ENCODE measurements at places on chromosomes 16 and 17.

- no peak for DNase-seq
Measured at GRCh38 chr17:30248786-30249185, 13.3 kb upstream of the SLC6A4 start.

- DNase-seq, result peak; percentile 83
Measured at GRCh38 chr16:58464047-58464915, 35.7 kb upstream of the NDRG4 start.

DNA sequence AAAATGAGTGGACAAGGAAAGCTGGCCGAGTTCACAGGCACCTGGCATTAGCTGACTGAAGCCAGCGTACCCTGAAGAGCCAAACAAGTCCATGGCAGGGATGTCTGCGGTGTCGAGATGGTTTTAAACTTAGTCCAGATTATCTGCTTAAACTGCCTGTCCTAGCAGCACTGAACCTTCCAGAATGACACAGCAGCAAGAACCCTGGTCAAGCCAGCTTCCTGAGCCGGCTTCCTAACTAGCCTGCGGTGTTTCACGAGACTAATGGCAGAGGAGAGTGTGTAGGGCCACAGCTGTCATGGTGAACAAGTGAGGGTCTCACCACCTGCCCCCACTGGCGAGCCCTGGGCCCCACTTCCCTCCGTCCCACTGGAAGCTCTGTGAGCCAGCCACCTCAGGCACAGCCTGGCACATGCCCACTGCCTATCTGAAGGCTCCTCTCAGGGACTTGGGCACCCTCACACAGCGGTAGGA is 28.8 kb upstream of the MTSS2 start:
- peak; percentile 72 for DNase-seq

- peak; percentile 63 for DNase-seq
Measured at GRCh38 chr17:44794851-44795413, 35.2 kb downstream of the GJC1 start.

GRCh38 chr17:78986649-78987328 is 7.1 kb upstream of the LGALS3BP start:
- no peak for DNase-seq

DNA sequence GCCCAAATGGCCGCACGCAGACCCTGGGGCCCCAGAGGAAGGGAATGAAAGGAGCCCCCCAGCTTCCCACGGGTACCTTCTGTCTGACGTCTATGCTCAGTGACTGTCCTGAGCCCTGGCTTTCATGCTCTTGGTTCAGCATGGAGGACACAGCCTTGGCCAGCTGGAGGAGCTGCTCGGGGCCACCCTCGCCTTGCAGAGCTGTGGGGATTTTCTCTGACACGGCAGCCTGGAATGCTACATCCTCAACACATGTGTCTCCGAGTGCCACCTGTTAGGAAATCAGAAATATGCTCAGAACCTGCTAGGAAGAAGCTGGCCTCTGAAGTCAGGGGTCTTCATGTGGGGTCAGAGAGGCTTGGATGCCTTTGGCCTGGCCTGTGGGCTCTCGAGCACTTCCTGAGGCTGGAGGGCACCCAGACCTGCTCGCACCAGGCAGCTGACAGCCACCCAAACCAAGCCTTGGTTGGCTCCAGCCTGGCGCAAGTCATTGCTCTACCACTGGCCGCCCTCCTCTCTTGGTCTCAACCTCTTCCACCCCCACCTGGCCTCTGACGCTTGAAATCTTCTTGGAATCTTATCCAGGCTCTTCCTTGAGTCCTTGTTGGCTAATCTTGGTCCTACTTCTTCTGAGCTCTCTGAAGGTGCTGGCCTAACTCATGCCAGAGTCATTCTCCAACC is 63.7 kb upstream of the BCO1 start:
- no peak for DNase-seq

GRCh38 chr17:73369111-73369521 is 57.3 kb upstream of the CDC42EP4 start:
- DNase-seq, result no peak

GRCh38 chr17:12545877-12546513 is 119.7 kb upstream of the MYOCD start:
- DNase-seq, result peak; percentile 56

- no peak for DNase-seq
Measured at GRCh38 chr17:20983359-20983637, 59.5 kb downstream of the USP22 start.

GRCh38 chr16:12296991-12297390 is 320.5 kb downstream of the SNX29 start:
- DNase-seq, result no peak

GRCh38 chr16:58937661-58938060 is 203.5 kb upstream of the GOT2 start:
- DNase-seq, result no peak

- no peak for DNase-seq
Measured at GRCh38 chr17:60253048-60253447, 103.3 kb downstream of the CA4 start.

GRCh38 chr17:2723997-2724783 is 12.6 kb upstream of the CLUH start:
- DNase-seq, result no peak

DNA sequence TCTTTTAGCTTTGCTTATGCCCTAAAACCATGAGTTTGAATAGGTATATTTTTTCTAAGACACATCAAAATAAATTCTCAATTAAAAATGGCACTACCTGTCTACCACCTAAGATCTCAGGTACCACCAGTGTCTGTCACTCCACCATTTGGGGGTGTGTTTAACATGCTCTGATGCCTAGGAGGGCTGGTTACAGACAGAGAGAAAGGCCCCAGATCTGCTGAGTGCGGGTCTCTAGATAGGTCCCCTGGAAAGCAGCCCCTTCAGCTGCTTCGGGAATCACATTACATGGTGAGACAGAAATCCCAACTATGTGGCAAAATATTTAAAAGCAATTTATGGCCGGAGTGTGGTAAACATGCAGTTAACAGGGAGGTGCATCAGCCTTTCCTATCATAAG is 653 bp upstream of the VAC14 start:
- DNase-seq, result no peak

GRCh38 chr17:38872671-38873385 is 3.0 kb downstream of the LASP1 start:
- DNase-seq, result no peak

- DNase-seq, result no peak
Measured at GRCh38 chr16:68217506-68217905, 18.4 kb downstream of the ESRP2 start.

DNA sequence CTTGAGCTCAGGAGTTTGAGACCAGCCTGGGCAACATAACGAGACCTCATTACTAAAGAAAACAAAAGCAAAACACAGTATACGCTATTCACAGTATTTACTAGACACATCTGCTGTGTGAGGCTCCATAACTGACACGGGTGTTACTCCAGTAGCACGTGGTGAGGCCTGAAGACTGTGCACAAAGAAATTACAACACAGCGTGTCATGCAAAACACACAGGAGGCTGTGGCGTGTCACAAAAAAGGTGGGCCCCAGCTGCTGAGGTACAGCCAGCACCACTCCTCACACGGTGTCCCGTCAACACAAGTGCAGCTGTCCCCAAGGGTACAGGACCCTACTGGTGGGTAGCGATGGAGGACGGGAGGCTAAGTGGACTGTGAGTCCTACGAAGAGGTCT is 2.7 kb downstream of the CYBC1 start:
- no peak for DNase-seq

GRCh38 chr16:50530277-50531236 is 17.6 kb upstream of the NKD1 start:
- no peak for DNase-seq

DNA sequence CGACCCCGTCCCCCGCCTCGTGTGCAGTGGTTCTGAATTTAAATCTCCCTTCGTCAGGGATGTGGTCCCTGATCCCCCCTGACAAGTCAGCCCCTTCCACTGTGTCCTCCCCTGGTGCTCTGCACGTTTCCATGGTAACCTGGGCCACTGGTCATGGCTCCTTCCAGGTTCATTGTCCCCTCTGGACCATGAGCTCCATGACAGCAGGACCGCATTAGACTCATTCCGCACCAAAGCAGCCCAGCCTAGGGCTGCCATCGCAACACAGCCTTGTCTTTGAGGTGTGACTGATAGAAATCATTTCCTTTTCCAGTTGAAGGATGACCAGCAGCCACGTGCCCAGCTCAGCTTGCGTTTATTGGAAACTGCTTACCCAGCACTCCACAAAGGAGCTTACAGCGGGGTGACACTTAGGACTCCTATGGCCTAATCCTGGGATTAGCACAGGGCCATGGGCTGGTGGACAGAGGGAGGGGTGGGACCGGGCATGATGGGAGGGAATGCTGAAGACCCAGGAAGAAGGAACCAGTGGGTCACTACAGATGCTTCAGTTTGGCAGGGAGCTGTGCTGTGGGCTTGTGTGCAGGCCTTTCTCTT is 7.6 kb downstream of the RCVRN start:
- no peak for DNase-seq

DNA sequence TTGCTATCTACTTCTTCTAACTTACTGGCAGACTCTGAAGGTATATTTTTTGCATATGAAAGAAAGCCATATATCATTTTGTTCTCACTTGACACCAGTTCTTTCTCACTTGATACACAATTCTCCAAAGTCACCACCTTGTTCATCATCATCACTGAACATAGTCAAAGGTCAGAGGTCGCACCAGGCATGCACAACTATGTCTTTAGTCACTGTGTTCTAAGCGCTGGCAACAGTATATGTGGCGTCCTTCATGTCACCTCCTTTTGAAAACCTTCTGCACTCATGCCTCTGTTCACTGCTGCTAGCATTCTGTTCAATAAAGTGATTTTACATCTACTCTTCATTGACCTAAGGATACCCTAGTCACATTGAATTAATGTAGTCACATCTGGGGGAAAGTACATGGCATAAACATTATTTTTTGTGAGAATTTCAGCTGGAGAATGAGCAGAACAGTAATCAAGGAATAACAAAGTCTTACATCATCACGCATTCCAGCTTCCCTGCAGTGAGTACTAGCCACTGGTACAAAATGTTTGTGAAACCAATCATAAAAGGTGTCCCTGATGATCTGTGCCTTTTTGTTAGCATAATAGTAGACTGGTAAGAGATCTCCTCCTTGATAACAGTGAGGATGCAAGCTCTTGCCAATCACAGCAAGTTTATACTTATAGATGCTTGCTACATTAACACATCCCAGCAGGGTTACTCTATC is 20.5 kb upstream of the TBX4 start:
- DNase-seq, result no peak

DNA sequence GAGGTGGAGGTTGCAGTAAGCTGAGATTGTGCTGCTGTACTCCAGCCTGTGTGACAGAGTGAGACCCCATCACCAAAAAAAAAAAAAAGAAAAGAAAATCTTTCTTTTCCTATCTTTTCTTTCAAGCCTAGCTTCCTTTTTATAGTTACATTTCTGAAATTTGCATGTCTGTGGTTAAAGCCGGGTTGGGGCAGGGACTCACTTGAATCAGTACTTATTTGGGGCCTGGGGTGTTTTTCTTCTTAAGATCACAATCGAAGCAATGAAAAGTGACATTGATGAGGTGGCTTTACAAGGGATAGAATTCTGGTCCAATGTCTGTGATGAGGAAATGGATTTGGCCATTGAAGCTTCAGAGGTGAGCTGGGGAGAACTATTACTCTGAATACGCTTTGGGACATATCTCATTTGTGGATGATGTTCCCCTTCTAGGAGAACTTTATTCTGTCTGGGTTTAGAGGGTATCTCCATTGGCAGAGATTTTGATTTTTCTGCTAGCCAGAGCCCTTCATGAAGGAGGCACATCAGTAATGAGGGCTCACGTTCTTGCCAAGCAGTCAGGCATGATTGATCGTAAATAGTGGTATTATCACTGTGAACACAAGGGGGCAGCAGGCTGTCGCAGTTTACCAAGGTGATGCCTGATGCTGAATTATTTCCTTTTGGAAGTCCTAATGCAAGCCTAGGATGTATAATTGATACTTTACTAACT is 14.3 kb downstream of the KPNB1 start:
- peak; percentile 80 for DNase-seq

GRCh38 chr17:62882284-62882683 is 74.2 kb upstream of the MARCHF10 start:
- DNase-seq, result no peak

GRCh38 chr16:18788828-18789514 is 1.2 kb downstream of the RPS15A start:
- no peak for DNase-seq

DNA sequence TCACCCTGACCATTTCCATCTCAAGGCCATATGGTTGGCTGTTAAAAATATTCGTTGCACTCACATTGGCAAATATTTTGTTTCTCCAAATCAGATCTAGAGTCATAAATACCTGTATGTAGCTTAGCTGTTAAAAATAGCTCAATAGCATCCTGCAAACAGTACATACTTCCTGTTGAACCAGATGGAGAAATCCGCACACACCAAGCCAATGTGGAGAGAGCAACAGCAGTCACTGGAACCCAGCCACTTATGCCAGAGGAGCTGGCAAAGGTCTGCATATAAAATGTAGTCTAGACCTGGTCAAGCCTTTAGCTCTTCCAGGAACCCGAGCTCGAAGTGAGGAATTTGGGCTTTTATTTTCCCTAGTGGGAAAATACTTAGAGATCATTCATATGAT is 146.4 kb upstream of the KCNJ16 start:
- DNase-seq, result no peak

- DNase-seq, result no peak
Measured at GRCh38 chr16:81494888-81495287, 50.3 kb downstream of the CMIP start.
